ENCODE measurements at places on chromosomes 4 and X.

DNA sequence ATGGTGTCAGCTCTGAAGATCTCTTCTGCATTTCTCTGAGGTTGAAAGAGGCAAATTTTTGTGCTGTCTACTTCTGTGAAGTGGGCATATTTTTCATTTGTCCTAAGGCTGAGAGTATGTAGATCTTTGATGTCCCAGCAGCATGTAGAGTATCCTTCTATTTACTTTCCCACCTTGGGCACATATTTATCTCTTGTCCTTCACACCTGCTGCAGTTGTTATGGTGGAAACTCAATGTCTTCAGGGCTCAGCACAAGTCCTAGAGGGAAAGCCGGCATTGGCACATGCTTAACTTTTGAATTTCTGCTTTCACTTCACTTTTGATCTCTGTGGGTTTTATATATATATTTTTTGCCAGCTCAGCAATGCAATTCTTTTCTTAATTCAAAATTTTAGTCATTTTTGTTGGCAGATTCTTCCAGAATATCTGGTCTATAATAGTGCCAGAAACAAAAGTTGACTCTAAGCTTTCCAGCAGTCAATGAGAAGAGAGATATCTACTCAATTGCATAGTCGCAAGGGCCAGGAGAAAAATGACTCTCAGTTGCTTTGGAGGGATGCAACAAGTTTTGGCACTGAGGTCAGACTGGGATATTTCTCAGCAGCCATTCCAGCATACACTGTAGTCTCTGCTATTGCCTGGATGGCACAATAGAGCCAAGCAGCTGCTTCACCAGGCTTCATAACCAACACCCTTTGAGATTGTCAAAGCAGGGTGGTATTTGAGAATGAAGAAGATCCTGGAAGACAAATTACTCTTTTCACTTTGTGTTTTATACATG lies 127.8 kb upstream of the FAT1 start:
- no peak for DNase-seq

GRCh38 chr4:99339172-99339571 lies 13.4 kb downstream of the ADH1C start:
- DNase-seq: no peak

GRCh38 chr4:169099771-169100180 lies 89.7 kb upstream of the CBR4 start:
- no peak for DNase-seq

GRCh38 chrX:154374313-154375155 lies at the start of gene FLNA:
FLNA (minus strand) TSS chrX:154374634; CDS start chrX:154371245, 3,389 bp downstream.
- no peak for DNase-seq

DNA sequence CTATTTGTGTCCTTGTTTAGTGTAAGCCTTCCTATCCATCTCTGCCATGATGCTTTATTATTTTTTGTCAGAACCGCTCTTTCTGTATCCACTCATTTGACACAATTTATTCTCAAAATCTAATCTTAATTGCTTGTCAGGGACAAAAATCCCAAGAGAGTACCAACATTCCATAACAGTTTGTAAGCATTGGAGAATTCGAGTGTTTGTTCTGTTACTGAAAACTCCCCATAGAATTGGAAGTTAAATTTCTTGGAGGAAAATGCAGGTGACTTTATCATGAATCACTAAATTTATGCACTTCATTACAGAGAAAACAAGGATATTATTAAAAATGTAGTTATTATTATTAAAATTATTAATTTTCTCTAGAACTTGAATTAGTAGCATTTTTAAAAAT lies 1986.1 kb downstream of the ARAP2 start:
- no peak for DNase-seq

GRCh38 chrX:155998761-155999510 lies 1.4 kb downstream of the IL9R start:
- no peak for DNase-seq

- no peak for DNase-seq
These were observed 1291.0 kb downstream of the ARAP2 start for GRCh38 chr4:34953145-34953799.

Measured in NCI-H774 (cell line).